ENCODE measurements at places on chromosomes 6 and 20.

DNA sequence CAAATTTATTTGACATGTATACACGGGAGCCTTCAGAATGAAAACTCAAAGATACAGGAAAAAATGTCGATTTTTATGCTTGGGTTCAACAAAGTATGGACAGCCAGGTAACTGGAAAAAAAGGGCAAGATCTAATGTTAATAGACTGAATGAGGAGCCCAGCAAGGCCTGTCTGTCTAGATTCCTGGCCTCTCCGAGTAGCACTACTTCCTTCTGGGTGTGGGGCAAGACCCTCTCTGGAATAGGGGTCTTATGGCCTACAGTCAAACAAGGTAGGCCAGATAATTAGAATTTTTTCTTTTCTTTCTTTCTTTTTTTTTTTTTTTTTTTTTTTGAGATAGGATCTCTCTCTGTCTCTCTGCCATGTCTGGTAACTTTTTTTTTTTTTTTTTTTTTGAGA lies 113.4 kb upstream of the SHLD1 start:
- DNase-seq = no peak

DNA sequence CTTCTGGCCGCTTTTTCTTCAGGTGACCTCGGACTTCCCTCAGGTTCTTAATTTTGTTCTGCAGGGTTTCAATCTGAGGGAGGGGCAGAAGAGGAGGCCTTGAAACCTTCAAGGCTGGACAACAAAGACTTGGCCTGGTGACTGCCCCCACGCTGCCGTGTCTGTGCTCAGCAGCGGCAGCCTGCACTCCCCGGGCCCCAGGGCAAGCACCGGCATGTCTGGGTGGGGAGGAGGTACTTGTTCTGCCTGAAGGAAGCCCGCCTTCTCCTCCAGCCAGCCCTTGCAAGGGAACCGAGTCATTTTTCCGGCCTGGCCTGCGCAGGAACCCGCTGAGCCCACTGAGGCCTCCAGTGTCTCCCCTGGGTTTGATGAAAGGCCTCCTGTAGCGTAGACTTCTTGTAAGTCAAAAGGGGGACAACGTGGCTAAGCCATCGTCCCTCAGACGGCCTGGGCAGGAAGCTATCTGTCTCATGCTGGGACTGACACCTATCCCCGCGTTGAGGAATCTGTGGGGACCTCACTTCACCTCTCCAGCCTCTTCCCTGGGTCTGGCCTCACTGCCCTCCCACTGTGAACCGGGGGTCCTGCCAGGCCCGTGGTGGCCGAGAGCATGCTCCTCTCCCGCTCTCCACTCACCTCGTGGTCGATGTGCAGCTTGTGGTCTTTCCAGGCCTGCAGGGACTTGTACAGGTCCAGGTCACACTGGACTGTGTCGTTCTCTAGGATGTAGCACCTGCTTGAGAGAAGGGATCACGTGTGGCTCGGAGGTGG lies 119.9 kb downstream of the SULF2 start:
- no peak for DNase-seq

GRCh38 chr20:20369250-20370093 lies 1.6 kb downstream of the INSM1 start:
- DNase-seq = no peak

- no peak for DNase-seq
These were observed 147.2 kb upstream of the GGTLC1 start for GRCh38 chr20:24135781-24136180.

DNA sequence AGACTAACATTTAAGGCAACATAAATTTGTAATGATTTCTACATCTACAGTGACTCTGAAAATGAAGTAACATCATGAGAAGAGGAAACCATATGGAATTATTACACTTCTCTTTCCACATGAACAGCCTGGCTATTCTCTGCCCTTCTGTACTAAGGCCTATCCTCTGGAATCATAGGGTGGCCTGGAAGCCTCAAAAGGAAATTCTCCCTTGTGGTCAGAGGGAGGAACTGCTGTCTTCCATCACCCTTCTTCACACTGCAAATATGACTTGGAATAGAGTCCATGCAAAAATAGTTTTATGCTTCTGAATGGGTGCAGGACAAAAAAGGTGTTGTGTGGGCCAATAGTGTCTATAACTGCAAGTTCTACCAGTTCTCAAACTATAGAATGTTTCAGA lies 44.6 kb upstream of the SH3BGRL2 start:
- no peak for DNase-seq

DNA sequence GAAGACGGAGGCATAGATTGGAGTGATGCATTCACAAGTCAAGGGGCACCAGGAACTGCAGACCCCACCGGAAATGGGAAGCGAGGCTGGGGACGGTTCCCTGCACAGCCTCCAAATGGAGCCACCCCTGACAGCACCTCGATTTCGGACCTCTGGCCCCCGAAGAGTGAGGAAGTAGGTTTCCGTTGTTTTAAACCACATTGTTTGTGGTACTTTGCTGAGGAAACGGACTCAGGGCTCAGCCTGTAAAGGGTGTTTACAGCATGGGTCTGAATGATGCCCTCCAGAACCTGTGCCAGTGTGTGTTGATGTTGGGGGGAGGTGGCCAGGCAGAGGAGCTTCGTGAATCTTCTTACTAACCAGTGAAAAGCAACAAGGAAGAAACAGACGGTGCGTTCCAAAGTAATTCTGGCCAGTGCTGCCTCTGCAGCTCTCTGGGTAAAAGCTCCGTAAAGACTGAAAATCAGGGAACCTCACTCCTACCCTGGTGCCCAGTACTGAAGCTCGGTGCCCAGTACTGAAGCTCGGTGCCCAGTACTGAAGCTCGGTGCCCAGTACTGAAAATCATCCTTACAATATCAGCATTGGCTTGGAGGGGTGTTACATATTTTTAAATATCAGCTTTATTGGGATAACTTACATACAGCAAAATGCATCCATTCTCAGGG lies 30.1 kb upstream of the CCR6 start:
- DNase-seq = no peak

DNA sequence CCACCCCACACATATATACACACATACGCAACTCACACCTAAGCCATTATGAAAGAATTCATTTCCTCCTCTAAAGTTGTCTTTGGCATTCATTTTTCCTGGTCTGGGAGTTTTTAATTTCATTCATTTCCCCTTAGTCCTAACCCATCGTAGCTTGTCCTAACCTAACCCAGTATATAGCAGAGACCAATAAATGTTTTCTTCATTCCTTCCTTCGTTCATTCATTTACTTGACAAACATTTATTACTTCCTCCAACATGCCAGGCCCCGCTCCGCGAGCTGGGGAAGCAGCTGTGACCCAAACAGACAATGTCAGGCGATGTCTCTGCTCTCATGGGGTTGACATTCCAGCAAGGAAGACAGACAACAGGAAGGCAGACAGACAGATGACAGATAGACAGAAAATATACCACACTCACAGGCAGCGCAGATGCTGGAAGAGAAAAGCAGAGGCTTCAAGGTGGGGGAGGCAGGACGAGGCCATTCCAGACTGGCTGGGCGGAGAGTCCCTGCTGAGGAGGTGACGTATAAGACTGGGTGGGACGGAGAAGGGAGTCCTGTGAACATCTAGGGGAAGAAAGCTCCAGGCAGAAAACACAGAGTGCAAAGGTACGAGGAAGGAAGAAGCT lies 33.7 kb upstream of the SIRPA start:
- no peak for DNase-seq

DNA sequence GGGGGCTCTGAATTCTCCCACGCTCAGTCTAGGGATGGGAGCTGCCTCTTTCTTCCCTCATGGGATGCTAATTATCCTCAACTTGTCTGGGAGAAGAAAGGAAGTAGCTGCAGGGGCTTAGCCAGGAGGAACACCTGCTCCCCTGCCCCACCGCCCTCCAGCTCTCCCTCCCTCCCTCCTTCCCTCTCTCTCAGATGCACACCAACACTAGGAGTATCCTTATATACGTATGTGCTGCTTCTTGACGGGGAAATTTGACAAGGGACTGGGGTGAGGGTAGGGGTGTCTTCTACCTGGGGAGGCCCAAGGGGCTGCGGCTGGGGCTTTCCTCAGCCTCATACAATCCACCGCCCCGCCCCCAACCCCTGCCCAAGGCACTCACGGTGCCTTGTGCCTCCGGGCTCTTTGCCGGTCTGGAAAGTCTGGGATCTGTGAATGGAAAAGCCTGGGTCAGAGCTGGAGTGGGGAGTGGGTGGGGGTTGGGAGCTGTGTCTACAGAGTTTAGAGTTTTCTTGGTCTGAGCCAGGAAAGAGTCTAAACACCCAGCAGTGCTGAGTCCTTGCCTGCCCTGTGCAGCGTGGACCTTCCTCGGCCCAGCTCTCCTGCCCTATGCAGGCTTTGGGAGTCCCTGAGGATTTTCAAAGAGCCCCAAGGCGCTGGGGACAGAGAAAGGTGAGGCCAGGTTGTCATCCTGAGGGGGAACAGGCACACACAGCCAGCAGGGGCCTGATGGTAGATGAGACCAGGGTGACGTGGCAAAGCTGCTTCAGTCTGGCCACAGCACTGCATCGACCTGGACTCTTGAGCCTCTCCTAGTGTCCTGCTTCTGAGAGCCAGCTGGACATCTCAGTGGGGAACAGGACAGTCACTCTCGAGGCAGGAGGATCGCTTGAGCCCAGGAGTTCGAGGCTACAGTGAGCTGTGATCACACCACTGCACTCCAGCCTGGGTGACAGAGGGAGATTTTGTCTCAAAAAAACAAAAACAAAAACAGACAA lies 29.3 kb upstream of the EMILIN3 start:
- no peak for DNase-seq

GRCh38 chr6:119090256-119090655 lies 11.8 kb upstream of the FAM184A start:
- no peak for DNase-seq

DNA sequence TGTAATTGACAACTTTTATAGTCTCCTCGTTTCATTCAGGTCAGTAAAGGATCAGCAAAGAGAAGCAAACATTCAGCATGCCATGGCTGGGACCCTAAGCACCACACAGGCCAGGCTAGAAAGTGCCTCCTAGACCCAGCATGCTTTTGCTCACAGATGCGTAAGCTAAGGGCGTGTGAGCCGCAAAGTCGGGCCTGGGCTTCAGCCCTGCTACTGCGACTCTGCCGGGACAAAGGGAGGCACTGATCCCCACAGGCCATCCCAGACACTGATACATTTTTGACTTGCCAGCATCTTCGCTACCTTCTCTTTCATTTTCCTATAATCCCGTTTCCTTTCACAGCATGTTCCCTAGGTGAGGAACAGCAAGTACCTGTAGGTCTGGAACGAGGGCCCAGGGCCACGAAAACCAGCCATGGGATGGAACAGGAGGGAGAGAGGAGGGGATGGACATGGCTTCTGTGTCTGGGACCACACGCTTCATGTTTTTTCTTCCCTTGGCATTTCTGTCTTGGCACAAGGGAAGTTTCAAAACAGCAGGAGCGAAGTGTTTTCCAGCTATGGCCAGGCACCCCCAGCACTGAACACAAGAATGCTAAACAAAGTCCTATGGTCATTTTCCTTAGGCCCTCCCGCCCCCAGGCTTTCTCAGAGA lies 42.6 kb downstream of the IRF4 start:
- no peak for DNase-seq

DNA sequence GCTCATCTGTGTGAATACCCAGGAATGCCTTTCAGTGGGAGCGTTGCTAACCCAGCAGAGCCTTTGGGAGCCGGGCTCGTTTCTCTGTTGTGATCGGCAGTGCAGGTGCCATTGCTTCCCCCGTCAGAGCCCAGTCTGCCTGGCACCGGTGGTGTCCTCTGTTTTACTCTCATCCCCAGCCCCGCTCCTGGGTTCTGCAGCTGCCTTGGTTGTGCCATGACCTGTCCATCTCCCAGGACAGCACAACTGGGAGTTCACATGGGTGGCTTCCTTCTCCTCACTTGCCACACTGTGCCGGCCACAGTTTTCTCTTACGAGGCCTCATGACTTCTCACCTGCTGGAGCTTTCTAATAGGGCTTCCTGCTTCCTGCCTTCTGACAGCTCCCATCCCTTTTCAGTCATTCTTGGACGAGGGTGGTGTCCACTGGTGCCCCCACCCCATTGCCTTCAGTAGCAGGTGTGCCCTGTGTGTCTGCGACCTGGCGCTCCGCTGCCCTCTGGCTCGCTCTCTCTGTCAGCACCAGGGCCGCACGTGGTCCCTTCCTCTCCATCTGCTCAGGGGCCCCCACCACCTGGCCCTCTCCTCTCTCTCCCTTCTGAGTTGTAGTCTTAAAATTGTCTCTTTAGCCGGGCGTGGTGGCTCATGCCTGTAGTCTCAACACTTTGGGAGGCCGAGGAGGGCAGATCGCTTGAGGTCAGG lies 110.9 kb downstream of the RPP40 start:
- DNase-seq = no peak

- DNase-seq = no peak
These were observed 518.1 kb downstream of the TFAP2A start for GRCh38 chr6:9896806-9897205.

DNA sequence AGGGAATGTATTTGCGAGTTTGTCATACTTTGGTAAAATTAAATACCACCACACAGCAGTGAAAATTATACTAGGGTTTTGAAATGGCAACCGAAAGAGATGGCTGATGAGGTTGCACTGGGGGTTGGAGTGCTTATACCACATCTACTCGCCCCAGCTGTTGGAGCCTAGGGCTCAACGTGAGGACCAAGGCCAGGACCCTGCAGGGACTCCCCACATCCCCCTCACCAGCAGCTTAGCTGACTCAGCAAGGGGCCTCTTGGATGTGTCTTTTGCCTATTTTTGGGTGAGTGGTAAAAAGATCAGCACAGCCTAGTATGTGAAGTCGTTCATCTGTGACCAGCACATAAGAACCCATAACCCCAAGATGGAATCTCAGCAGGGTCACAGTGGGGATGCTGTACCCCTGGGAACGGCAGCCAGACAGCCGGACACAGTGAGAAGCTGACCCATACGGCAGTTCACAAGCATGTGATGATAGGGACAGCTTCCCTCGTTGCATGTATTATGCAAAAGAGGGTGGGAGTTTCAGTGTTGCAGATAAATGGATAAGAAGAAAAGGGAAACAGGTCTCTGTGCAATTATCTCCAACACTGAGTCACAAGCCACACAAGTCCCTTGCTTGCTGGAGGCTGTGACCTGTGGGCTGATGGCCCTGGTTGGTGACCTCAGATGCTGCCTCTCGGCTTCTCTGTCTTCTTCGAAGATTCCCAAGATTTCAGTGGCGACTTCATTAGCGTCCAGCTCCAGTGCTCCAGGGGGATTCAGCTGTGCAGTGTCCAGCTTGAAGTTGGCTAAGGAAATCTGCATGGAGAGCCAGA lies 20.9 kb upstream of the SPO11 start:
- no peak for DNase-seq

GRCh38 chr20:41889126-41889843 lies 271.1 kb upstream of the CHD6 start:
- DNase-seq = no peak

- DNase-seq = no peak
These were observed 172.6 kb upstream of the SOX4 start for GRCh38 chr6:21420926-21421325.

DNA sequence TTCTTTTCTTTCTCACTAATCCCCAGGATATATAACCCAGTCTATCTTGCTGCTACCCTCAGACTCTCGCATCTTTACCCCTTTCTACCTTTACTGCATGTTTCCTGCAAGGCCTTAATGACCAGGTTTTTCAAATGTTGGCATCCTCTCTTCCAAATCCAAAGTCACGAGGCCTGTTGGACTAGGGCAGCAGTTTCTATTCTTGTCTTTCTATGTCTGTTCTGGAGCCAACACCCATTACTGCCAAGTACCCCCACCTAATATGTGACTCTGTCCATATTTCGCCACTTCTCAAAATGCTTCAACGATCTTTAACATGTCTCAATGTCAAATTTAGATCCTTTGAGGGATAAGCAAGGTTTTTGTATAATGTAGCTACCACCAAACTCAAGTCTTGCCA lies 443.4 kb downstream of the BMP2 start:
- DNase-seq = no peak

- no peak for DNase-seq
These were observed 42.9 kb upstream of the FAM83D start for GRCh38 chr20:38883081-38883980.

GRCh38 chr6:21636876-21637275 lies 43.3 kb downstream of the SOX4 start:
- no peak for DNase-seq

Measured in stimulated activated CD8-positive, alpha-beta memory T cell treated with anti-CD3 and anti-CD28 coated beads, Interleukin-15, amount 100 ng/mL, for 24 hours (primary cell).